Stimulated activated CD4-positive, alpha-beta T cell treated with anti-CD3 and anti-CD28 coated beads, Interleukin-1b, Interleukin-23, amount 100 ng/mL, for 48 hours (primary cell): ENCODE measurements at places on chromosomes 1 and 21.

DNA sequence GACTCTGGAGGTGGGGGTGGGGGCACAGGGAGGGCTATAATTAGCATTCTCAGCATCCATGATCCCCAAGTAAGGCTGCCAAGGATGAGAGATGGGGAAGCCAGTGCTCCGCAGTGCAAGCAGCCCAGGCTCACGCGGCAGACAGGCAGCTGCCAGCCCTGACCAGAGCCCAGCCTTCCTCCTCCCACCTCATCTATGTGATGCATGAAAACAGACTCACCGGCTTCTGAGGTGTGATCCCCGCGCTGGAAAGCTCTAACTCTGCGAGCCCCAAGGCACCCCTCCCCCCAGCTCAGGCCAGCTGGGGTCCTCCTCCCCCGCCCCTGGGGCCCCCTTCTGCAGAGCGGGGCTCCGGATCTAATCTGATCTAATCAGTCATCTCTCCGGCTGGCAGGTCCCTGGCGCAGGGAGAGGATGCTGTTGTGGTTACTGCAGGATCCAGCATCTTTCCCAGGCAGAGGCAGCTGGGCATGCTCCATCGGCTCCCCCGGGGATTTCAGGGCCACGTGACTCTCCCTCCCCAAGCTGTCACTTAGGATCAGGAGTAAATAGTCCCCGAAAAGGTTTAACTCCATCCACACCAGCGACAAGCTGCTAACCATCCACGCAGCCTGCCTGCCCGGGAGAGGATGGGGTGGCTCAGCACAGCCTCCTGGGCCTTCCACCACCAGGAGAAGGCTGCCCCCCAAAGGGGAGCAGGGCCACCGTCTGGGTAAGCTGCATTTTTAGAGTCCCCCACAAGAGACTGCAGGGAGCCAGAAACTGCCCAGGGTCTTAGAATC lies at the start of gene PLEKHA6:
TSS of gene PLEKHA6 (minus strand) at position 456 of the 782 bp plus-strand sequence. CDS start 86,202 bp downstream, outside the sequence.
- DNase-seq, result no peak

GRCh38 chr1:12081648-12082396 lies 18.7 kb downstream of the TNFRSF8 start:
- no peak for DNase-seq

DNA sequence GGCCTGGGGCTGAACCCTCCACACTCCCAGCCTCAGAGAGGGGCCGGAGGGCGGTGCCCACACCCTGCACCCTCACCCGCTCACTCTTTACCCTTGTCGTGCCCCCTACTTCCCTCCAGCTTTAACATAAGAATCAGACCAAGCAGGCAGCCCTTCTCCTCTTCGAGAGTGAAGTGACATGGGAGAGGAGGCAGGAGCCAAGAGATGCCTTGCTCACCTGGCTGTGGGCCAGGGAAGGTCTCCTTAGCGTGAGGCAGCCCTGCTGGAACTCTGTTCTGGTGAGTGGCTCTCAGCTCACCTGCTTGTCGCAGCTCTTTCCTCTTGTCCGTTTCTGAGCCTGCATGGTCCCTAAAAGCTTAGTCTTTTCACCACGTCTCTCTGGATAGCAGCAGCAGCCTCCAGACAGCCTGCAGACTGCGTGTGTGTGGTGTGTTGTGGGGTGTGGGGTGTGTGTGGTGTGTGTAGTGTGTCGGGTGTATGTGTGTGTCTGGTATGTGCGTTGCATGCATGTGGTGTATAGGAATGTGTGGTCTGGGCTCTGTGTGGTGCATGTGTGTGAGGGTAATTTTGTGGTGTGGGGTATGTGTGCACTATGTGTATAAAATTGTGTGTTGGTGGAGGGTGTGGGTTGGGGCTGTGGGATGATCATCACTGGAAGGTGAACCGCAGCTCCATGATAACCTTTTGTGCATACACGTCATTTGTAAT lies 86.7 kb downstream of the CCDC185 start:
- DNase-seq, result no peak

DNA sequence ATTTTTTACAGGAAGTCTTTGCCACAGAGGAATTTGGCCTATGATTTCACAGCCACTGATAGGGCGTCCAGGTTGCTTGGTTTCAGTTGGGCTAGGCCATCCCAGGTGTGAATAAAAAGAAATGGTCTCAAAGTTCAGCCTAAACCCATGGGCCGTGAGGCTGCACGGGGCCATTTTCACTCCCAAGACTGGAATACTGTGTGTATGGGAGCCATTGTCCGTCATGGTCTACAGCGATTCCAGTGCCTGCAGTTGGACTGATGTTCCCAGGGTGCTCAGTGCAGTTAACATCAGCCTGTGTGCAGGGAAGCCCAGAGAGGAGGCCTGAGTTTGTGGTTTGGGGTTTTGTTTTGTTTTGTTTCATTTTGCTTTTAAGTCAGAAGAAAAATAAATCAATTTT lies 133.2 kb downstream of the ADSS2 start:
- DNase-seq, result no peak

- no peak for DNase-seq
Observed at GRCh38 chr1:62722796-62723195, 34.6 kb upstream of the DOCK7 start.

DNA sequence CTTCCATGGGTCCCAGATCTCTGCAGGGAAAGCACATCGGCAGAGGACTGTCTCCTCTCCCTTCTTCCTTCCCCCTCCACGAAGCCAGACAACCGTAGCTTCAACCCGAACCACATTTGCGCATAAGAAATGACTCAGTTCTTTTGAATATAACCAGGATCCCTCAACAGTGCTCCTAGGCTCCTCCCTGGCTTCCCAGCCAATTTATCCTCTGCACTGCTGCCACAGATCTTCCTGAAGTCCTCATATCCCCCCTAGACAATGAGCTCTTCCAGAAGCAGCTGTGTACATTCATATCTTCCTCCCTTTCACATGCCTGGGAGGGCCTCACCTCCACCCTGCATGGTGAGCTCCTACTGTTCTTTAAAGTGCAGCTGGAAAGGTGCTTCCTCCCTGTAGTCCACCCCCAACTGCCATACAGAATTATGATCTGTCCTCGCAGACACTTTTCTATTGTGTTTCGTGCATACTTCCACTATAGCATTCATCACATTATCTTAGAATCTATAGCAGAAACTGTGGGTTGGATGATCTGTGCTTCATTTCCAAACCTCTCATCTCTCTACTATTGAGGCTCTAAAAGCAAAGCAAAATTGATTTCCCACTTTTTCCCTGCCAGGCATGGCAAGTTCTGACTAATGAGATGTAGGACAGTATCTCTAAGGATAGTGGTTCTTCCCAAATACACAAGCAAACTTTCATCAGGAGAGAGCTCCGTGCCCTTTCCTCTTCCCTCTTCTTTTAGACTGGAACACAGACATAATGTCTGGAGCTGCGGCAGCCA lies 179.3 kb upstream of the HMGB4 start:
- DNase-seq, result no peak

DNA sequence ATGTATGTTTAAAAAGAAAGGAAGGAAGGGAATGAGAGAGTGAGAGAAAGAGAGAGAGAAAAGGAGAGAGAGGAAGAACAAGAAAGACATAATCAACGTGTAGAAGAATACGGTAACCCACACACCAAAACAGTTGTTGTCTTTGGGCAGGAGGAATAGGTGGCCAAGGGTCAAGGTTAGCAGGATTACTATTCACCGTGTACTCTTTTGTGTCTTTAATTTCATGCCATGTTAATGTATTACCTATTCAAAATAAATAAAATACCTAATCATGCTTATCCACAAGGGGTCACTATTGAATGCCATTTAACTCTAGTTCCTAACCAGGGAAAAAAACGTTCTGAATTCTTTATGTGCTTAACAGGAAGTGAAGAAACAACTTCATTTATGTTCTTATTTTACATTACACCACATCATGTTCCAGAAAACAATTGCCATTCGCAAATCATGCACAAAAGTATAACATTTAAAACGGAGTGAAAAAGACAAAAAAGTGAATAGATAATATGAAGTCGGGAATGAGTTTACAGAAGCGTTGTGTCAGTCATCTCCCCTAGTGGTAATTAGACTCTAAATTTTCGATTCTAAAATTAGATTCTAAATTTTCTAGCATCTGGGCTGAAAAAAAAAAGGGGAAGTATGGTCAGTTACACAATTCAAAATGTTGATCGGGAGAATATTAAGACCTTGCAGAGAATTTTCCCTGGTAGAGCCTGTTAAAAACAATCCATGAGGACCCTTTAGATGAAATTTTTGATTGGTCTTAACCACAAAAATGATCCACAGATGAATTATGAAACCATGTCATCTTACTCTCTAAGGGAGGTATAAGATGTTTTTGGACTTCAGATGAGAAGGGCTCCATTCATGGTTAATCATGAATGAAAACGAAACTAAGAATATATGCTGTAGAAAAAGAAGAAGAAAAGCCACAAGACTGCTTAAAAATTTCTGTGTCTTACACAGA lies 700 bp upstream of the KMO start:
- no peak for DNase-seq

- DNase-seq, result no peak
Observed at GRCh38 chr1:41631971-41632370, 147.5 kb upstream of the EDN2 start.

GRCh38 chr1:68819190-68819829 lies 322.4 kb upstream of the DEPDC1 start:
- DNase-seq, result no peak

GRCh38 chr1:220451532-220451931 lies 76.4 kb upstream of the MARK1 start:
- no peak for DNase-seq

- no peak for DNase-seq
Observed at GRCh38 chr21:44905728-44906090, 15.0 kb downstream of the ITGB2 start.

DNA sequence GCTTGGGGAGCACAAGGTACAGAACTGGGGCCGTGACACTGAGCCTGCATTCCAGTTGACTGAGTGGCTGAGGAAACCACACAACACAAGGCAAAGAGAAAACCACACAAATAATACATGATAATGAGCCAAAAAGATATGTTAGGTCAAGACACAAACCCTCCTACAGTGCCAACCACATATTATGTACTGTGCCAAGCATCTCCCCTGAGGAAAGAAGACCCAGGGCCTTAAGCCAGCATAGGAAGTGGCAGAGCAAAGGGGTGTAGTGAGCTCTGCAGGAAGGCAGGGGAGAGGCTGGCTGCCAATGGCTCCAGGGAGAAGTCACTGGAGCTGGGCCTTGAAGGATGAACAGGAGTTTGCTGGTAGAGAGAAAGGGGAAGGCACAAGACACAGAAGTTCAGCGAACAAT lies 28.2 kb downstream of the CTNNBIP1 start:
- no peak for DNase-seq

DNA sequence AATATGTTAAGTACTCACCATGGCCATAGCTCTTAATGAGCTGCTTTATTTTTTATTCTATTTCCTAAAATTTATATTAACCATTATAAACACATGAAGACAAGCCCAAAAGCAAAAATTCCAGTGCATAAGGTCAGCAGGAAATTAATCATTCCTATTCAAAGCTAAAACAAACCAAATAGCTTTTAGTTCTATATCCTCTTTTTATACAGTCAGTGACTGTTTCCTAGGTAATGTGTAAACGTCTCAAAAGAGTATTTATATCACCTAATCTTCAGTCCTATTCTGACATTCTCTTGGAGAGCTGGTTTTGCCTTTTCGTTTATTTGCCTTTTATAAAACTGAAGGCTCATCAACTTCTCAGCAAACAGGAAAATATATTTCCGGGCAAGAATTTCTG lies 4.2 kb downstream of the GOLPH3L start:
- DNase-seq, result no peak

- DNase-seq, result no peak
Observed at GRCh38 chr1:62054188-62054587, 140.5 kb upstream of the L1TD1 start.

DNA sequence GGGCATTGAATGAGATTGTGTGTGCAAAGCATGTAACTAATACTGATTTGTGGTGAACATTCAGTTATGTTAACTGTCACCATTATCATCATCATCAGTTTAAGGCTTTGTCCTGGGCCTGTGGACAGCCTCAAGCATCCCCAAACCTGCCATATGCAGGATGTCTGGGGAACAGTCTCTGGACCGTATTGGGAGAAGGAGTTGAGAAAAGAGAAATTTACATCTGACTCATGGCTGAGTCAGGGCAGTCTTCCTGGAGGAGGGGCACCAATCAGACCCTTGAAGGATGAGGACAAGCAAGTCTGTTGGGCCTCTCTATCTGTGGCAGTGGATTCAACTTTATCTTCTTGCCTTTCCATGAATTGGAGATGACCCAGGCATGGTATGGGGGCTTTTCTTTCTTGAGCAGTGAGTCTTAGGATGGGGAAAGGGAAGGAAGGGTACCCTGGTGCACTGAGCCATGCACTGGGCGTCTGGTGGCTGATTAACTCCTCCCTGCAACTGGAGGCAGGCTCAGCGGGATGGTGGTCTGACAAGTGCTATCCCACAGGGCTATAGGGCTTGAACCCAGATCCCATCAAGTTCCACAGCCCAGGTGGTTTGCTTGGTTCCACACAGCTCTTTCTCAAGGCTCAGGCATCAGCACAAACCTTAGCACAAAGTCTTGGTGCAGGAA lies 2.9 kb downstream of the PADI3 start:
- no peak for DNase-seq

DNA sequence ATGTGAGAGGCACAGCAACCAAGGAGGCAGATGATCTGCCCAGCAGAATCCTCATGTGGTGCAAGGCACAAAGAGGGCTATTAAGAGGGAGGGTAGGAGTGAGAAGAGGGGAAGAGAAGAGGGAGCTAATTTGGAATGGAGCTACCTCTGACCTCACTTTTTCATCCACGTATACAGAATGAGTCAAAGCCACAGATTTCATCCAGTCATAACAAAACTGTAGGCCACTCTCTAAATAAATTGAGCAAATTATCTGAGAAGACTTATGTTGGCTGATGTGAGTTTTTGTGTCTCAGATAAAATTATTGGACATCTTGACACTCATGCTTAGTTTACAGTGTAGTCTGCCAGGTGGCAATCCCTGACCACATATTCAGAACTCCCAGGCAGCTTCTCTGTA lies 325.6 kb downstream of the TTLL7 start:
- no peak for DNase-seq

DNA sequence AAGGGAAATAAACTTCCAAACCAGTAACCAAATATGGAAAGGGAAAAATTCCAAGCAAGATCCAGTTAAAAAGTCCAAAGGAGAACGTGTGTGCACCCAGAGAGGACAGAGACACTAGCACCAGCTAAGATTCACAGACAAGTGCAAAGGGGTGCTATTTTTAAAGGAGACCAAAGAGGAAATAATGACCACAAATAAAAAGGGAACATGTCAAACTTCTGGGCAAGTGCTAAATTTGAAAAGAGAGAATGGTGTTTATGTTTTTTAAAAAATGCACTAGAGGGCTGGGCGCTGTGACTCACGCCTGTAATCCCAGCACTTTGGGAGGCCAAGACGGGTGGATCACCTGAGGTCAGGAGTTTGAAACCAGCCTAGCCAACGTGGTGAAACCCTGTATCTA lies 8.6 kb downstream of the JAM2 start:
- DNase-seq, result no peak

- no peak for DNase-seq
Observed at GRCh38 chr1:1462318-1462966, 9.1 kb upstream of the ATAD3B start.
